HuH-7 (cell line): ENCODE measurements at places on chromosomes 5 and 9.
A peak's percentile ranks its signal among the peaks of the same experiment; 100 is the strongest.

DNA sequence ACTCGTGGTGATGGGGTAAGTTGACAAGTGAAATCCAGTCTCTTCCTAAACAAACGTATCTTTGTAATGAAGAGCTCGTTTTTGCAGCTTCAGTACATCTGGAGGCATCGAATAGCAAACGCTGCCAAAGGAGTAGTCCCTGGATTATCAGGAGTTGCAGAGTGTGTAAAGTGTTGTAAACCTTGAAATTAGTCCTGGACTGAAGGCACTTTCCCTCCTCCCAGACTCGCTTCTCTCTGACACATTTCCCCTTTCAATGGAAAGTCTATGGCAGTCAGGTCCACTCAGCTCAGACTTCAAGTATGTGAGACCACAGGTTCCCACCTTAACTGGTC, 1.5 kb upstream of the PBX3 start:
- no peak for DNase-seq

GRCh38 chr5:6328173-6328572, 50.2 kb downstream of the MED10 start:
- DNase-seq: peak; percentile 28

DNA sequence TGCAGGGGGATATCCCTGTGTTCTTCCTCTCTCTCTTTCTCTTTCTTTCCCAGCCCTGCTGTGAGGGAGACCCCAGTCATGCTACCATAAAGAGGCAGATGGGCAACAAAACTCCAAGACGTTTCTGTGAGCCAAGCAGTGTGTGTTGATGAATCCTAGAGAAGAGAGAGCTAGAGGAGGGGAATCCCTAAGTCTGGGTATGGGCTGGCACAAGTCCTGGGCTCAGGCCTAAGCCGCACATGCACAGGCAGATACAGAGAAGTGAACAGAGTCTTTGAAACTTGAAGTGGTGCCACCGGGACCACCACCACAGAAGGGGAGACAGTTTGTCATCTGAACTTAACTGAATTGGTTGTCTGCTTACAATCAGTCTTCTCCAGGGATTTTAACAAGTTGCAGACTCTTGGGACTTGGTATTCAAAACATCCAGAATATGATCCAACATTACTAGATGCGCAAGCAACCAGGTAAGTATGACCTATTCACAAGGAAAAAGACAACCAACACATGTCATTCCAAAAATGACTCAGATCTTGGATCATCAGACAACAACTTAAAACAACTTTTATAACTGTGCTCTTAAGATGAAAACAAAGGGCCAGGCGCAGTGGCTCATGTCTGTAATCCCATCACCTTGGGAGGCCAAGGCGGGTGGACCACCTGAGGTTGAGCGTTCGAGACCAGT, 10.4 kb upstream of the FAM120A start:
- DNase-seq: no peak

DNA sequence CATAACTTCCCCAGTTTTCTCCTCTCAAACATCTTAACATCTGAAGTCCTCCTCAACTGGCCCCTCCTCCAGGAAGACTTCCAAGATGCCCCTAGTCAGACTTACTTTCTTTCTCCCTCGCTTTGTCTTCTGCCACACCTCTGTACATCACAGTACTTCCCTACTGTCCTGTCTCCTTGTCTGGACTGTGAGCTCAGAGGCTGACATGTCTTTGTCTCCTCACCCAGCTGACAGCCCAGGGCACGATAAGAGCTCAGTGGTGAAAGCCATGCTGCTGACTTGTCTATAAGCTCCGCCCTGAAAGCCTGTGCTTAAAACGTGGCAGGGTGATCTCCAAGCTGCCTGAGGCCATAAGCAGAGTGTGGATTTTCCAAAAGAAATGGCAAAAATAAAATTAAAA, 33.0 kb upstream of the SLC25A51 start:
- no peak for DNase-seq

- DNase-seq: no peak
Observed at GRCh38 chr5:152503206-152503605, 98.1 kb upstream of the NMUR2 start.

DNA sequence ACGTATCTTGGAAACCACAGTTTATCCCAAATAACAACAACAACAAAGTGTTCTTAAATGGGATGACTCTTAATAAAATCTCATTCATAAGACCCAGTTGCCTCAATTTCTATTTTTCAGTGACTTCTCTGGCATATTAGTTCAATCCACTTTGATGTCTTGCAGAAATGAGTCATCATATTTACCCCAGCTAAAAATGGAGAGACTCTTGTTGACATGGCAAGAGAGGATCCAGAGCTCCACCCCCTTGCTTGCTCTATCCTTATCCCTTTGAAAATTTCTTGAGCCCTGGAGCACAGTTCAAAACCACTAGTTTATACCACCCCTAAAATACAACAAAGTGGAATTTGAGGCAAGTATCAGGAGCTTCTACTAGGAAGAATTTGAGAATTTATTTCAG, 20.8 kb downstream of the VCAN start:
- DNase-seq: no peak

GRCh38 chr5:5537426-5537825, 114.9 kb downstream of the ICE1 start:
- DNase-seq: no peak
